ENCODE measurements at places on chromosomes 1 and 21.

DNA sequence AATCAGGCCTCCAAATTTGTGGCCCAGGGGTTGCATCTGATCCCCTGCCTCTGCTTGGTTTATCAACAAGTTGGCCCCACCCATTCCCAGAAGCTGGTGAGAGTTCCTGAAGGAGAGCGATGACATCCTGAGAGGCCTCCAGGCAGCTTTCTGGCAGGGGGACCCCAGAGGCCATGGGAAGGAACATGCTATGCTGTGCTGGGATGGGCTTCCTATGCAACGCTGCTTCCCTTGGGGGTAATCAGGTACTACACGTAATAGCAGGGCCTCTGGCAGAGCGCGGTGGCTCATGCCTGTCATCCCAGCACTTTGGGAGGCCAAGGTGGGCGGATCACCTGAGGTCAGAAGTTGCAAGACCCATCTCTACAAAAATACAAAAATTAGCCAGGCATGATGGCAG, 8.4 kb upstream of the MTF1 start:
- no peak for DNase-seq

DNA sequence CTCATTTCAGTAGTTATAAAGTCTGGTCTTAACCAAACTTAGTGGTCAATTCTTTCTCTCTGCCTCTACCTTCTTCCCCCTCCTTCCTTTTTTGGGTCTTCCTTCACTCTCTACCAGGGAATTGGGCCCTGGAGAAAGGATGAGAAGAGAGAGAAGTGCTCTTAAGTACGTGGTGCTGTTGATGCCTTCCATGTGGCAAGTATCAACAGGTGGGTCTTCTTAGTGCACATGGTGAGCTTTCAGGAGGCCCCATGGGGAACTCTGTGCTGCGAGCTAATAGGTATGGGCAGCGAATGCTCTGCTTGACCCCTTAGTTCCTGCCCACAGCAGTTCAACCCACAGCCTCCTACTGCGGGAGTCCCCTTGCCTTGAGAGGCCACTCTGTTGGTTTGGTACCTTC, 39.4 kb upstream of the LMX1A start:
- no peak for DNase-seq

GRCh38 chr1:174825806-174826205, 173.9 kb upstream of the CACYBP start:
- DNase-seq, result no peak

DNA sequence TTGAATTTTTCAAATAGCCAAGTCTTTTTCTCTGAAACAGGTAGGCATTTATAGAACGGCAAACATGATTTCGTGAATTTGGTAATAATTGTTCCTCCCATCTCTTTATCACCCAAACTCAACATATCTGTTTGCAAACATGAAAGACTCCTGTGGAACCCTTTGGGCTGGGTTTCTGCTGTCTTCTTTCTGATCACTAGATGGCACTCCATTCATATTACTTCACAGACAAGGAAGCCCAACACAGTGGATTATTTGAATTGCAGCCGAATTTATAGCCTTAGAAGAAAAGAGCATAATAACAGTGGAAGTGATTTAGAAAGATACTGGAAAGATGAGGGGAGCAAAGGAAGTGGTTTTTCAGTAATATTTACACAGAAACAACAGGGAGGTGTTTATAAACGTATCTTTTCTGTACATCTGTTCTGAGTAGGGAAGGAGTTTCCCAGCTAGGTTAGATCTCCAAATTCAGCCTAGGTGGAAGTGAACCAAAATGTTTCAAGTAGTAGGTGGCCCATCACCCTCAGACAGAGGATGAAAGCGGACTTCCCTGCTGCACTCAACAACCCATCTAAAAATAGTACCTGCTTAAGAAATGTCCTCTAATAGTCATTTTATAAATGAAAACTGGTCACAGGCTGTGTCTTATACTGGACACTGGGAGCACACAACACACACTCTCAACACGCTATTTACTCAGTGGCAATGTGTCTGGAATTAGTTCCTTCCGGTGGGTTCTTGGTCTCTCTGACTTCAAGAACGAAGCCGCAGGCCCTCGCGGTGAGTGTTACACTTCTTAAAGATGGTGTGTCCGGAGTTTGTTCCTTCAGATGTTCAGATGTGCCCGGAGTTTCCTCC, 67.6 kb downstream of the MAP3K21 start:
- DNase-seq, result no peak

- DNase-seq, result no peak
These were observed 207.9 kb downstream of the PTPRU start for GRCh38 chr1:29444081-29444715.

- DNase-seq, result no peak
These were observed 474.0 kb downstream of the LTN1 start for GRCh38 chr21:28518630-28519029.

- DNase-seq, result no peak
These were observed 2.5 kb downstream of the TRNP1 start for GRCh38 chr1:26996024-26996423.

GRCh38 chr1:6491480-6491962, at the start of gene PLEKHG5:
TSS of gene PLEKHG5 (minus strand) at chr1:6491667. CDS start at chr1:6477571, 14,096 bp downstream.
- DNase-seq, result no peak

- no peak for DNase-seq
These were observed 53.1 kb downstream of the VANGL2 start for GRCh38 chr1:160453443-160453842.

DNA sequence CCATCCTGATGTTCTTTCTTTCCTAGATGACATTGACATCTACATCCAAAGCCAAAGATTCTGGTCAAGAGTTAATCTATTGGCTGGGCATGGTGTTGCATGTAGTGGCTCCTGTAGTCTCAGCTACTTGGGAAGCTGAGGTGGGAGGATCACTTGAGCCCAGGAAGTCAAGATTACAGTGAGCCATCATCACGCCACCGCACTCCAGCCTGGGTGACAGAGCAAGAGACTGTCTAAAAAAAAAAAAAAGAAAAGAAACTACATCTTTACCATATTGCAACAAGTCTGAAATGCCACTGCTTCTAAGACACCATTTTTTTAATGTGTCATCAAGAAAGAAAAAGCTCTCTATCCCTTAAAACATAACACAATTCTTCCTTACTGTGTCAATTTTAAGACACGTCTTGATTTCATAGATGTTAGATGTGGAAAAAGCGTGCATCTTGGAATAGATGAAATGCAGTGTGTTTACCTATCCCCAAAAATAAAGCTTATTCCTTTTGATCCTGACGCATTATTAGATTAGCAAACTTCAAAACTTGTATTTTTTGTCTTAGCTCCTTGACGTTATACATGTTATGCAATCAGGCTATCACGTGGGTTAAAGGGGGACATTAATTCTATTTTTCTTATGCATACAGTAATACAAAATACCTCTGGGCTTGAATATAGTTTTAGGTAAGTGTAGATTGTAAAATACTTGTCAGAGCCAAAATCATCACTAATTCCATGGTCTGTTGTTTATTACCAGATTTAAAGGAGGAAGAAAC, 46.3 kb downstream of the ELAPOR1 start:
- no peak for DNase-seq

DNA sequence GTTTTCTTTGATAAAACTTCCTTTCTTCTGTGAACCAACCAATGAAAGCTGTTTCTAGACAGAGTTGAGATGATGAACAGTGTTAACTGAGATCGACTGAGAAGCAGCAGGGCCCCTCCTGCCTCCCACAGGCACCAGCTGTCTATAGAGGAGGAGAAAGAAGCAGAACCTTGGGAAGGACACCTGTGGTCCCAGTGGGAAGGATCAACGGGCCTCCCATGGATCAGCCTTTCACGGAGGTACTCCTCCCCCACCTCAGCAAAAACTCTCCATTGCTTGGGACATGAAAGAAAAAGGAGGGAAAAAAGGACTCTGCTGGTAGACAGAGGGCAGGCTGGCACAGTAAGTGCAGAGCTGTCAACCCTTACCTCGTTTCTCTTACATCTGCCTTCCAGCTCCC, 40.5 kb downstream of the PLPPR5 start:
- DNase-seq, result no peak

DNA sequence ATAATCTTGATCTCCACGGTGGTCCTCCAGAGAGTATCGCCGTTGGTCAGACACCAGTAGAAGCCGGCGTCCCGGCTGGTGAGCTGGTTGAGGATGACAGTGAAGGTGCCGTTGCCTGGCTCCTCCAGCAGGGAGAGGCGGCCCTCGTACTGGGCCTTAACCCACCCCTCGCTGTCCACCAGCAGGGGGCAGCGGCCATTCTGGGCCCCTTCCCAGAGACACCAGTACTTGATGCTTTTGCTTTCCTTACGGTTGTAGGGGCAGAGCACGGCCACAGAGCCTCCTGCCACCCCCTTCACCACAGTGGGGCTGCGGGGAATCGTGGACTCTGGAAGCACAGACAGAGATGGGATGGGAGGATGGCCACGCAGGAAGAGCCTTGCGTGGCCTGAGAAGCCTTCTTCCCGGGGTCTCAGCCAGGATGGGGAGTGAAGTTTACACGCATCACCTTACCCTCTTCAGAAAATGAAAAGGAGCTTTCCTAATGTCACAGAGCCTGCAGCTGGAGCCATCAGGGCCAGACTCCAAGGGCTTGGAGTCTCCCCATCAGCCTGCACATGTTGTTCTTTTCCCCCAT, 10.7 kb downstream of the PIGR start:
- peak; percentile 42 for DNase-seq

DNA sequence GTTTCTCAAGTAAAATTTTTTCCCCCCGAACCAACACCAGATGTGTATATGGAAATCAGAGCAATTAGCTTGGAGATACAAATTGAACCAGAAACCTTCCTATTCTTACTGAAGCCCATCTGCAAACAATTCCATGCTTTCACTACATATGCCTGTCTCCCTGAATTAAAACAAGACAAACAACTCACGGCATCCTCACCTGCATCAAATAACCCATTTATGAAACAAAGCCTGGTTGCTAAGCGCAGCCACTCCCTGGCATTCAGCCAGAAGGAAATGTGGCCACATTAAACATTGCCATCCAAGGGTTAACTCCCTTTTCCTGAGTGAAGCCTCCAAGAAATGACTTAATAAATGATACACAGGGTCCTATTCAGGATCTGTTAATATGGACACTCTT, 55.3 kb downstream of the APP start:
- DNase-seq, result no peak

- DNase-seq, result no peak
These were observed 166.1 kb downstream of the RERE start for GRCh38 chr1:8651236-8651890.

GRCh38 chr1:201766131-201766866, 62.7 kb upstream of the IPO9 start:
- no peak for DNase-seq

DNA sequence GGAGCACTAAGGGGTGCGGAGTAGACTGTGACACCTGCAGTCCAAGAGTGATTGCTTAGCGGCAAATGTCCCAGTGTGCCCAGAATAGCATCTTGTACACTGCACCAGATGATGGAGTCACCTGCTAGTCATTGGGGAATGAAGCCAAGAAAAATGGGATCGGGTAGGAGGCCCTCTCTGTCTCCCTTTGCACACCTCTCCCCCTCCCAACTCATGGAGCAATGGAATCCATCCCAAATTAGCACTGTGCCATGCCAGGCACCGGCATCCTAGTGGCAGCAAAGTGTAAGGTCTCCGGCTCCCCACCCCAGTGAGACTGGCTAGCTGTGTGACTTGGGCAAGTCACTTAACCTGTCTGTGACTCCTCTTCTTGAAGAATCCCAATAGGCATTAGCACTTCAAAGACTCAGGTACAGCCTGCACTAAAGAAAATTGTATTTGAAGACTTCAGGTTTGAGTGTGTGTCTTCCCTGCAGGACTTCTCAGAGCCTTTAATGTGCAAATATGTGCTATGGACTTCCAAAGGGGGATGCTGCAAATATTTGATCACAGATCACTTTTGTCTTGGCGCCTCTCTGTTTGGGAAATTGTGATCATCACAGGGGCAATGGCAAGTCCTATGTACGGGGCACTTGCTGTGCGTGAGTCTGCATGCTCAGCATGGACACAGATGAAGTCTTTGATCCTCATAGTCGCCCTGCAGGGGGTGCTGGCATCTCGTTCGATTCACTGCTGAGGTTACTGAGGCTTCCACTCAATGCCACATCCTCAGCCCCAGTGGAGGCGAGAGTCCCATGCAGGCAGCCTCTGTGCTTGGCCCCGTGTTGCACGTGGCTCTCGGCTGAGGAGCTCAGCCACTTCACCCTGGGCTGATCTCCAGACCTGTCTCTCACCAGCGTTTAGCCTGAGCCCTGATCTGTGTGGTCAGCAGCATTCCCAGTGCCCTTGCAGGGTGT, 272.9 kb upstream of the C1orf174 start:
- no peak for DNase-seq

GRCh38 chr1:209549443-209550205, 33.9 kb upstream of the CAMK1G start:
- no peak for DNase-seq

DNA sequence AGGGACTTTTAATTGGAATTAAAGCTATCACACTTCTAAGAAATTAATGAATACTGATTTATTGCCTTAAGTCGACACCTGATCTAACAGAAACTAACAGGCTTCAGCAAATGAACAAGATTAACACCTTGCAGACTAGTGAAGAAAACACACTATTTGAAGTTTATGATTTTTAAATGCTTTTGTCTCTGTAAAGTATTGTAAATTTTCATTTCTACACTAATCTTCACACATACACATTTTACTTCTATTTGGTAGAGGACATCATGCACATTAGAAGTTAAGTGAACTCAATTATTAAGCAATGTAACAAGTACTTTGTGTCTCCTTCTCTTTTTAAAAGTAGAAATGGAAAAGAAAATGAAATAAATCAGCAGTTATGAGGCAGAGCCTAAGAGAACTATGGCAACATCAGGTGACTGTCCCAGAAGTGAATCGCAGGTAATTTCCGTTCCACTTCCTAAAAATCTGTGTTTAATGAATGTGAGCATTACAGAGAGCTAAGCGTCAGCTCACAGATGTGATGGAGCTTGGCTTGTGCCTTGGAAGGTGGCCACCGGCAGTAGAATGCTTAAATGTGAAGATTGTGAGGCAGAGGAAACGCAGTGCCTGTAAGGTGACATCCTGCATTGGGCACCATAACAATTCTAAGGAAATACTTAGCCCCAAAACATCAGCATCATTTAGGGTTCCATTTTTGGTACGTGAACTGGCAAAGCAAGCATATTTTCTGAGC, 1.2 kb downstream of the PRMT2 start:
- no peak for DNase-seq

- no peak for DNase-seq
These were observed 5.6 kb upstream of the SH3D21 start for GRCh38 chr1:36300526-36300925.
